Activated CD8-positive, alpha-beta memory T cell treated with anti-CD3 and anti-CD28 coated beads for 4 hours (primary cell): ENCODE measurements at places on chromosomes 12 and 14.

DNA sequence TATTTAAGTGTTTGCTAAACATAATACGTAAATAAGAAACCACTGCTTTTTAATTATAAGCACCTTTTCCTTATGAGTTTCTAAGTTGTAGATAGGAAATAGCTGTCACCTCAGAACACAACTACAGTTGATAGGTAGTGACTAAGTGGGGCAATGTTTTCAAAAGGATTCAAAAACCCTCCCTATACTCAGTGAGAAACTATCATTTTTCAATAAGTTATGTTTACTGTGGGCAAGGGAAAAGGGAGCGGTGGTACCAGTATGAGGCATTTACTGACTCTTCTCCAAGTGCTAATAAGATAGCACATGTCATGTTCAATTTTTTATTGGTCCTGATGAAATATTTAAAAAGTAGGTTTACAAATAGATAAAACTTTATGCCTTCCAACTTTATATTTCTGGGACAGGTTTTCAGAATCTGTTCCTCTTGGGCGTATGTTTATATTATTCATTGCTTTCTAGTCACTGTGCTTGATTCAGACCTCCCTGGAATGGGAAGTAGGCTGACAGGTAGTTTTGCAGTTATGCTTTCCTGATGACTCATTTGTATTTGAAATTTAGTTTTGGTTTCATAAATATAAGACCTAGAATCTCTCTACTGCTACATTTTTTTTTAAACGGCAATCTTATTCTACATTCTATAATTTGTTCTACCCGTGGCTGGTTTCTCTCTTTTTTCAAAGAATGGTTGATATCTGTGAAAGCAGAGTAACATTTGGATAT lies 153.1 kb downstream of the TMEM117 start:
- no peak for DNase-seq

DNA sequence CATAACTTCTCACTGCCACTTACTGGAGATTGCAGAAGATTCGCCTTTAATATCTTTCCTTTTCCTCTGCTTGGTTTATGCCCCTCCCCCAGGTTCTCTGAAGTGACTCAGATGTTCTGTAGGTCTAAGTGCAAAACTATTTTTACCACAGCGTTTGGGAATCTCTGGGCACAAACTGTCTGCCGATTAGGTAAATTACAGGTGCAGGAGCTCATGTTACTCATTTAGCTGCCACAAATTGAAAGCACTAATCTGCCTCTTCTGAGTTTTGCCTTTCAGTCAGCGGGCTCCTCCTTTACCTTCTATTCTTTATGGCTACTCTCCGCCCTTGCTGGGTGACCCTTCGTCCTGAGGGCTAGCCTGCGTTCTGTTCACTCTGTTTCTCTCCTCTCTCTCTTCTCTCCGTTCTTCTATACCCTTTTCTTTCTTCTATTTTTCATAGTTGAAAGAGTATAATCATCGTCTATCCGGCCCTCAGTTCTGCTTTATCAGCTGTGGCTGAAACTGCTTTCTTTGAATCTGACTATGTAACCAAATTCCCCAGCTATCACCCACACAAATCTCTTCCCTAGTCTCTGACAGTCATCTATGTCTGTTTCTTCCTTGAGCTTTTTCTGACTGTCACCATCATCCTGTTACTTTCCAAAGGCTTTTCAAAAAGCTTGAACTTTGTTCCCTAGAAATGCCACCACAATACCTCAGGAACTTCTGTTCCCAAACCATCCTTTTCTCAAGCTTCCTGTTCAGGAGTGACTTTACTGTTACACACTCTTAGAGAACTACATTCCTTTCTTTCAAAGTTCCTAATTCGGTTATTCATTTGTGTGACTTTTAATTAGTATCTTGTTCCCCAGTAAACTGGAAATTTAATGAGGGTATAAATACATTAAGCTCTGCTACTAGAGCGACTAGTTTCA lies 4.3 kb upstream of the MYF6 start:
- no peak for DNase-seq

- DNase-seq: peak; percentile 33
These were observed 72.8 kb downstream of the IRF2BPL start for GRCh38 chr14:76955575-76956315.

- no peak for DNase-seq
These were observed 307.3 kb upstream of the DIO3 start for GRCh38 chr14:101253948-101254347.

GRCh38 chr12:23504043-23504442 lies 445.4 kb downstream of the SOX5 start:
- DNase-seq: no peak

DNA sequence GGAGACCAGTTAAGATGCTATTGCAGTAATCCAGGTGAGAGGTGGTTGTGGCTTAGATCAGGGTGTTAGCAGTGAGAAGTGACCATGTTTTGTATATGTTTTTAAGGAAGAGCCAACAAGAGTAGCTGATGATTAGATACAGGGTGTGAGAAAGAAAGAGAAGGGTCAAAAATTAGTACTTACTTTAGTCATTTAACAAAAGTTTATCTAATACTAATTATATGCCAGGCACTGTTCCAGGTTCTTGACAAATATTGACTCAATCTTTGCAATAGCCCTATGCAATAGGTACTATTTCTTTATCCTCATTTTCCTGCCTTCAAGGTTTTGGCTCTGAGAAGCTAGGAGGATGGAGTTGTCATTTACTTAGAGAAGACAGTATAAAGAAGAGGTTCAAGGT lies 70.2 kb downstream of the SSPN start:
- no peak for DNase-seq

GRCh38 chr14:105056303-105056831 lies 8.9 kb downstream of the GPR132 start:
- no peak for DNase-seq

GRCh38 chr12:25307818-25308217 lies 57.1 kb upstream of the KRAS start:
- no peak for DNase-seq
